Naive thymus-derived CD8-positive, alpha-beta T cell (primary cell): ENCODE measurements at places on chromosomes 5 and 9.

DNA sequence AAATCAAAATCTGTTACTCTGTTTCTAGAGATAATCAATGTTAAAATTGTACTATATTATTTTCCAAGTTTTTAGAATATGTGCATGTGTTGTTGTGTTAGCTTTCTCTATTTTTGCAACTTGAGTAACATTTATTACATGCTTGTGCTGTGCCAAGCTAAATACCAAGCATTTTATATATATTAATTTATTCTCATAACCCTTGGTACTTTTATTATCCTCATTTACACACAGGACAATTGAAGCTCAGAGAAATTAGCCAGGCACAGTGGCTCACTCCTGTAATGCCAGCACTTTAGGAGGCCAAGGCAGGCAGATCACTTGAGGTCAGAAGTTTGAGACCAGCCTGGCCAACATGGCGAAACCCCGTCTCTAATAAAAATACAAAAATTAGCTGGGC is 254.0 kb upstream of the DMRT1 start:
- no peak for DNase-seq

DNA sequence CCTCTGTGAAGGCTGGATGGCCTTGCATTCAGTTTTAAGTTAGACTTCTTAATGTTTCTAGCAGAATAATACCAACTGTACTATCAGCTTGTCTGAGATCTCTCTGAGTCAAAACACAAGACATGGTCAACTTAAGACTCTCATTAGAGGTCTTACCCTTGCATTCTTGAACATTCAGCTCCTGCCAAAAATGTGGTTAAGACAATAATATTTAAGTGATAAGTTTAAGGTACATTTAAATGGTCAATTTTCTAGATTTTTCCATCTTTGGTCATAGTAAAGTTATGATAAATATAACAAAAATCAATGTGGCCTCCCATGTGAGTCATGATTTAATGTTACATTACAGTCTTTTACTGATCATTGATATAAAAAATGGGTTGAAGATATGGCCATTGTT is 75.0 kb downstream of the NR2F1 start:
- DNase-seq, result no peak

DNA sequence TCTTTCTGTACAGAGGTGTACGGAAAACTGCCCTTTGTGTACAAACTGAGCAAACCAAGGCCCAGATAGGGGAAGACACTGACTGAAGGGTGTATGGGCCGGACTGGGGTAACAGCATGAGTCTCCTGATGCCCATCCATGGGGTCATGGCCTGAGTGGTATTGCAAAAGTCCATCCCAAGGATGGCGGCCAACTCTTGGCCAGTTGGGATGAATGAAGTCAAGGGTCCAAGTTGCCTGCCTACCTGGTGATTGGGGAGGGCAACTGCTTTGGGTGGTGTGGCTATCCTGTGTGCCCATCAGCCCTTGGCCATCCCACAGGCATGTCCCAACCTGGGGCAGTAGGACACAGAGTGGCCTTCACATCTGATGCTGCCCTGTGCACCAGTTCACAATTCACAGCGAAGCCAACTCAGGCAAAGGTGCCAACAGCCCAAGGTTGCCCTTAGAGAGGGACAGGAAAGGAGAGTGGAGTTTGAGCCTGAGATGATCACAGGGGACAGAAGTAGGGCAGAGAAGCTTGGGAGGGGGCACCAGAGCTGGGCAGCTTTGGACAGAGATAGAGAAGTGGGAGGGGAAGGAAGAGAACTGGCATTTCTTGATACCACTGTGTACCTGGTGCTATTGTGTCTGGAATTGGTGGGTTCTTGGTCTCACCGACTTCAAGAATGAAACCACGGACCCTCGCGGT is 46.6 kb downstream of the COL15A1 start:
- DNase-seq, result no peak

- no peak for DNase-seq
Observed at GRCh38 chr9:126669108-126669507, 55.4 kb downstream of the LMX1B start.

DNA sequence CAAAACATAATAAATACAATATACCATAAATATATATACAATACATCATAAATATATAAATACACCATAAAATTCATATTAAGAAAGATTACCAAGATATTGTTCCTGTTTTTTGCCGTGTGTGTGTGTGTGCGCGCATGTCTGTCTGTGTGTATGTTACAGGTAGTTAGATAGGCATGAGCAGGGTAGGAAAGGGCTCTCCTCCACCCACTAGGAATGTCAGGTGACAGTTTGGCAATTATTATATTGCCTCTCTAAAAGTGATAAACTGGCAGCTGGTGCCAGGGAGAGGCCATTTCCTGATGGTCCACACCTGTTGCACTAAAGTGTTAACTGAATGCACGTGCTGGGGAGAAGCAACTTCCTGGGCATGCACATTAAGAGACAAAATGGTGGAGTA is 232.8 kb downstream of the ADAMTS6 start:
- no peak for DNase-seq

DNA sequence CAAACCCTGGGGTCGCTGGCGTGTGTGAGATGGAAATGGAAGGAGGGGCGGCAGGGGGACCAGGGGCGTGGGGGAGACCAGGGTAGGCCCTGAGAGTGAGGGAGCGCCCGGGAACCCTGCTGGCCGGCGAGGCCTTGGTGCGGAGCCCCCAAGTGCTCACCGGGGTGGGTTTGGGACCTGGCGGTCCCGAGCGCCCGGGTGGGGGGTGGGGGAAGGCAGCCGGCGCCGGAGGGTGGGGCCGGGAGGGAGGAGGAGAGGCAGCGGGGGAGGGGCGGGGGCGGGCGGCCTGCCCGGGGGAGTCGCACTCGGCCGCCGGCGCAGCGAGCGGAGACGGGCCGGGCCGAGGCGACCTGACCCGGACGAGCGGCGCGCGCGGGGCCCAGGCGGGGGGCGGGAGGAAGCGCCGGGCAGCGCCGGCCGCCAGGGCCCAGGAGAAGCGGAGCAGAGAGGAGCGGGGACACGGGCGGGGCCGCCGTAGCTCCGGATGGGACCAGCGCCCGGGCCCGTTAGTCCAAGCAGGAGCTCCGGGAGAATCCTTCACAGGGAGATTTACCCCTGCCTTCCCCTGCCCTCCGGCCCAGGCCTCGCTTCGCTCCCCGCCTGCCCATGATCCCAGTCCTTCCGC is at the start of gene NPR2:
Gene NPR2, plus strand, starts transcription at position 295 of the 625 bp plus-strand sequence. CDS start 818 bp downstream, outside the sequence.
- no peak for DNase-seq
